ENCODE measurements at places on chromosomes 12 and 14.

GRCh38 chr12:88206601-88207000, 64.5 kb downstream of the TMTC3 start:
- no peak for DNase-seq
- no peaks in the 10 kb centered on the region for H3K4me1 ChIP-seq
- H3K36me3 ChIP-seq: no peaks in the 10 kb centered on the region
- H3K27me3 ChIP-seq: no peaks in the 10 kb centered on the region

GRCh38 chr14:71497645-71498086, 434.6 kb upstream of the RGS6 start:
- H3K4me3 ChIP-seq: no peak overlapping the region
- no peak overlapping the region for H3K27ac ChIP-seq
- peaks cover 6% of the 10 kb centered on the region for H3K4me1 ChIP-seq
- H3K36me3 ChIP-seq: no peaks in the 10 kb centered on the region
- no peak for DNase-seq

- H3K27me3 ChIP-seq: no peaks in the 10 kb centered on the region
- no peaks in the 10 kb centered on the region for H3K36me3 ChIP-seq
- no peak for DNase-seq
- H3K27ac ChIP-seq: no peak overlapping the region
Measured at GRCh38 chr12:107514887-107515445, 170.6 kb upstream of the PWP1 start.

- no peaks in the 10 kb centered on the region for H3K36me3 ChIP-seq
- H3K27ac ChIP-seq: no peak overlapping the region
- no peak for DNase-seq
Measured at GRCh38 chr14:54808326-54809161, 94.1 kb downstream of the GCH1 start.

DNA sequence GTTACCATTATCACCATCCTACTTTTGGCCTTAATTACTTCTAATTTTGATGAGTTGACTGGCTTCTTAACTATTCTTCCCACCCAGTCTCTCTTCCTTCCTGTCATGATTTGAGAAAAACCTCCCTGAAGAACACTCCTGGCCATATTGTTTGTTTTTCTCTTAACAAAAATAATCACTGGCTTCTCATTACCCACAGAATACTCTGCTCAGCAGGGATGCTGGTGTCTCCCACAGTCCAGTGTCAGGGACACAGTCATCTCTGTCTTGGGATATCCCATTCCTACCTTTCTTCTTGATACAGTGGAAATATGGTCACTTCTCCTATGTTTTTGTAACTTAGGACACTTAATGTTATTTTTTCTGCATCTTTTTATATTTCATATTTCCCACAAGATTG, 103.7 kb downstream of the SRGAP1 start:
- H3K36me3 ChIP-seq: no peaks in the 10 kb centered on the region
- peaks cover 6% of the 10 kb centered on the region for H3K4me1 ChIP-seq
- no peaks in the 10 kb centered on the region for H3K27me3 ChIP-seq
- no peak overlapping the region for H3K27ac ChIP-seq

DNA sequence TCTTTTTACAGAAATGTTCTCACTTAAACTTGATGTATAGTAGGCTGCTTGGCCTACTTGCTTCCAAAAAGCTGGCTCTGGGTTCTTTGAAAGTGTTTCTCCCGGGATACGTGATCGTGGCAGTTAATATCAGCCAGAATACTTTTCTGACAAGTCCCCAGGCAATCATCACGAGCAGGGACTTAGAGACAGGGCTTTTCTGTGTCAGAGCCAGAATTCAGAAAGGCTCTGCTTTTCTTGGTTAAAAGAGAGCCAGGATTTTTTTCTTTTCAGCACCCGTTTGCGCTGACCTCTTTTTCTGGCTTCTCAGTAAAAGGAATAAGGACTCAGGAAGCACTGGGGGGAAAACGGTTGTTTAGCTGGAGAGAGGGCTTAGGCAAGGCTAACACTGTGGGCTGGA, 57.8 kb upstream of the ARHGAP5 start:
- H3K4me3 ChIP-seq: peak overlapping the region; percentile 9
- no peaks in the 10 kb centered on the region for H3K27me3 ChIP-seq
- no peaks in the 10 kb centered on the region for H3K36me3 ChIP-seq
- no peak overlapping the region for H3K27ac ChIP-seq
- H3K4me1 ChIP-seq: no peaks in the 10 kb centered on the region
- no peak for DNase-seq

GRCh38 chr14:37196604-37197420, 925 bp upstream of the MIPOL1 start:
- peak overlapping the region; percentile 76 for H3K4me3 ChIP-seq
- H3K27ac ChIP-seq: peak overlapping the region; percentile 88
- no peak for DNase-seq
- no peaks in the 10 kb centered on the region for H3K36me3 ChIP-seq
- no peaks in the 10 kb centered on the region for H3K27me3 ChIP-seq

GRCh38 chr12:123351349-123351748, 13.3 kb downstream of the SBNO1 start:
- peaks cover 2% of the 10 kb centered on the region for H3K4me1 ChIP-seq
- H3K4me3 ChIP-seq: no peak overlapping the region
- peaks cover 11% of the 10 kb centered on the region for H3K36me3 ChIP-seq
- H3K27me3 ChIP-seq: no peaks in the 10 kb centered on the region

GRCh38 chr12:45273717-45274271, 57.9 kb downstream of the ANO6 start:
- H3K36me3 ChIP-seq: no peaks in the 10 kb centered on the region
- H3K27me3 ChIP-seq: no peaks in the 10 kb centered on the region
- peak; percentile 45 for DNase-seq
- peaks cover 41% of the 10 kb centered on the region for H3K4me1 ChIP-seq
- peak overlapping the region; percentile 67 for H3K27ac ChIP-seq

DNA sequence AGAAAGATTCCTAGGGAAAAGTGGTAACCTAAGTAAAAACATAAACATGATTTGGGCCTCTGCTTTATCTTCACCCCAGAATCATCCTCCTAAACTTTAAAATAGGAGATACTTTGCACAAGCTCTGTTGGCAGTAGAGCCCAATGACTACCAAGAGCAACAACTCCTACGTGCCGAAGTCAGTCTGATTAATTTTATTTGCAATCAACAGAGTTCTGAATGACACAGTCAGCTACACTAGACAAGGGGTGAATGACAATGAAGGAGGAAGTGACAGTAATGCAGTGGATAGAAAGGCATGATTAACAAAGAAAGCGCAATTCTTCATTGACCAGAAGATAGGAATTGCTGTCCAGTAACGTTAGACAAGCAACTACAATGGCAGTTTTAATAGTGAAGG, 957.9 kb upstream of the USP15 start:
- no peak overlapping the region for H3K27ac ChIP-seq
- DNase-seq: no peak
- H3K4me1 ChIP-seq: no peaks in the 10 kb centered on the region
- H3K27me3 ChIP-seq: no peaks in the 10 kb centered on the region

- H3K27ac ChIP-seq: no peak overlapping the region
- H3K4me3 ChIP-seq: no peak overlapping the region
Measured at GRCh38 chr12:57592551-57593165, 1.7 kb downstream of the PIP4K2C start.

Data from thoracic aorta (tissue), 2 donors.